ENCODE measurements at places on chromosomes 6 and 20.

DNA sequence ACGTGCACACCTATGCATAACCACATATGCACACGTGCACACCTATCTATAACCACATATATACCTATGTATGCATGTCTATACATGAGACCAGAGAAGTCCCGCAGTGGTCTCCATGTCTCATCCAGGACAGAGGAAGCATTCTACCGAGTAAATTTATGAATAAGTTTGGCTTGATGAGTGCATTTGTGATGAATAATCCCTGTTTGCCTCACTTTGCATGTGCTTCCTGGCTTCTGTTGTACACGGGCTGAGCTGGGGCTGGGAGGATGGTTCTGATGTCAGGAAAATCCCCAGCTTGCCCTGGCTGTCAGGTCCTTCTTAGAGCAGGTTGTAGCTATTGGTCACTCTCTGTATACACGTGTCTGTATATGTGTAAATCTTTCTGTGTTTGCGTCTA lies 157.6 kb upstream of the RPS6KA2 start:
- DNase-seq: no peak

- no peak for DNase-seq
Measured at GRCh38 chr6:160057080-160057479, 64.5 kb upstream of the SLC22A1 start.

DNA sequence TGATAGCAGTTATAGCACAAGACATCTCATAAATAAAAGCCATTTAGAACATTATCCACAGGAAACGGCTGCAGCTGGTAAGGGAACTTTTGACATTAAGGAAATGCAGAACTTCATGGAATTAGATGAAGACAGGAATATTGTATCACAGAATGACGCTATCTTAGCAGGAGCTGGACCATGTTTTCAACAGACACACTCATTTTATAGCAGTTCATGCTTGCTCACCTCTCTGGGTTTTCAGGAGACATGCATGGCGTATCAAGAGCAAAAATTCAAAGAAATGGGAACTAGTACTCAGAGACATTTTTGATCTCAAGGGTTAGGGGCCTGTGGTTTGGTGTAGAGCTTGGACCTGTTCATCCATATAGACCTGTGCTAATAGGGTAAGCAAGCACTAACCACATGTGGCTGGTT lies 125.0 kb downstream of the FYN start:
- no peak for DNase-seq

DNA sequence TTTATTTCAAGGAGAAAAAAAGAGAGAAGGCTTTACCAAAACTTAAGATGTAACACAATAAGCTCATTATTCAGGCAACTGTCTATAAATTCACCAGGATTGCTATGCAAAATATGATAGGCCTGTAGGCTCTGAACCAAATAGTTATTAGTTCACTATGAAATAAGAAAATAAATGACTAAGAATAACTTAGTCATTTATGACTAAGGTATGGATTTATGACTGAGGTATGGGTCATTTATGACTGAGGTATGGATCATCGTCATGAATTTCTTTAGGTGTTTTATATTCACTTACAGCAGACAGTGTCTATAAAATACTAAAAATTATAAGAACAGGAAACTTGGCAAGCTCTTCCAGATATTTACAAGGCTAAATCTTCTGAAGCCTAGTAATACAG lies 52.1 kb upstream of the SNX9 start:
- no peak for DNase-seq

- peak; percentile 34 for DNase-seq
Measured at GRCh38 chr6:17600527-17601385, 654 bp downstream of the FAM8A1 start.

- DNase-seq: no peak
Measured at GRCh38 chr6:87846434-87846833, 144.4 kb upstream of the AKIRIN2 start.

- DNase-seq: peak; percentile 67
Measured at GRCh38 chr20:17856024-17856564, 112.5 kb downstream of the SNX5 start.

- no peak for DNase-seq
Measured at GRCh38 chr20:62277253-62277652, 25.5 kb upstream of the ADRM1 start.

GRCh38 chr6:89323511-89323971 lies 8.4 kb upstream of the GABRR2 start:
- no peak for DNase-seq

GRCh38 chr6:106084106-106084988 lies 1.8 kb upstream of the PRDM1 start:
- DNase-seq: no peak

DNA sequence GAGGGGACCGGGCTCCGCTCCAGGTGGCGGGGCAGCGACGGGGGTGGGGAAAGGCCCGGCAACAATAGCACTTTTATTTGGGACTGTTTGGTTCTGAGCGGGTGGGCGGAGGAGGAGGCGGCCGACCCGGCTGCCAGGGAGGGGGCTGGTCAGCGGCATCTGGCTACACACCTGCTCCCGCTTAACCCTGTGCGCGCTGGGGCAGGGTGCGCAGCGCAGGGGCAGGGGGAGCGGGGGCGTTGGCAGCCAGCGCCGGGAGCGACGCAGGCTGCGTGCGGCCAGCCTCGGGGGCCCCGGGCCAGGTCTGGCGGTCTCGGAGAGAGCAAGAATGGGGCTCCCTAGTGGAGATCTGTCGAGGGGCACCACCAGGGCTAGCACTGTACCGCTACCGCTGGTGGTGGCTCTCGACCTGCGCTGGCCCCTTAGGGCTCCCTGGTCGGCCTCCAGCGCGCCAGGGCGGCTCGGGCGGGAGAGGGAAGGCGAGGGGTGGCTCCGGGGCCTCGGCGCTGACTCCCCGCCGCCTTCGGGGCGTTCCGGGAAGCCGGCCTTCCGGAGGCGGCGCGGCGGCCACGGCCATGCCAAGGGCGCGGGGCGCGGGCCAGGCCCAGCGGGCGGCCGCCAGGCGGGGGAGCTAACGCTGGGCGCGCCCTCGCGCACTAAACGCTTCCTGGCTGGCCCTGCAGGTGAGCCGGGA lies 92.4 kb downstream of the NCR2 start:
- DNase-seq: peak; percentile 24

DNA sequence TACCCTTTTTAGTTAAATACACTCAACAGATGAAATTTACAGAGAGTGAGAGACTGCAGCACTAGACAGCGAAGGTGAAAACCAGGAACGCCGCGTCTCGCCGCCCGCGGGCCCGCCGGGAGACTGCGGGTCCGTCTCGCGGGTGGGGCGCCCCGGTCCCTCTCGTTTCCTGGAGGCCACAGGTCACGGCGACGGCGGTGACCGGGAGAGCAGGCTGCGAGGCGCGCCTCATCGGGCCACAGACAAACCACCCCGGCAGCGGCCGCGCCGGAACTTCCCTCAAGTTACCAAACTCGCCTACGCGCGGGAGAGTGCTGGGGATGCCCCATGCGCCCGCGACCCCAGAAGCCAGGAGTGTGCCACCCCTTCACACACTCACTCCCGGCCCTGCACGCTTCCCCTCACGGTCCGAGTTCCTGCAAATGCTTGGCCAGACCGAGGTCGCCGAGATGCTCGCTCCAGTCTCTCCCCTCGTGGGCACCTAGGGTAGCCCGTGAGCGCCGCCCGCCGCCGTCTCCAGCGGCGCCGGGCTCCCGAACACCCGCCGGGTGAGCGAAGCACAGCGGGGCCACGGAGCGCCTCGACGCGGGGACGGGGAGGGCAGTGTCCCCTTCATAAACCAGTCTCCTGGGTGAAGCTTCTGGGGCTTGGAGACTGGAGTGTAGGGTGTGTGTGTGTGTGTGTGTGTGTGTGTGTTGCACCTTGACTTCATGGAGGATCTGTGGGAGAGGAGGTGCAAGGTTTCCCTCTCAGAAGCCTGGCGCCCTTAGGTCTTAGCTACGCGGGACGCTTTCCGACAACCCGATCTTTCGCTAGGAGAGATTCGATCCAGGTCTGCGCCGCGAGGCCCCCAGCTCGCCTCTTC lies 1.4 kb downstream of the BACH2 start:
- DNase-seq: peak; percentile 65

GRCh38 chr6:46749731-46750130 lies 3.0 kb downstream of the ANKRD66 start:
- no peak for DNase-seq

GRCh38 chr6:42135161-42135560 lies 7.3 kb downstream of the C6orf132 start:
- no peak for DNase-seq

DNA sequence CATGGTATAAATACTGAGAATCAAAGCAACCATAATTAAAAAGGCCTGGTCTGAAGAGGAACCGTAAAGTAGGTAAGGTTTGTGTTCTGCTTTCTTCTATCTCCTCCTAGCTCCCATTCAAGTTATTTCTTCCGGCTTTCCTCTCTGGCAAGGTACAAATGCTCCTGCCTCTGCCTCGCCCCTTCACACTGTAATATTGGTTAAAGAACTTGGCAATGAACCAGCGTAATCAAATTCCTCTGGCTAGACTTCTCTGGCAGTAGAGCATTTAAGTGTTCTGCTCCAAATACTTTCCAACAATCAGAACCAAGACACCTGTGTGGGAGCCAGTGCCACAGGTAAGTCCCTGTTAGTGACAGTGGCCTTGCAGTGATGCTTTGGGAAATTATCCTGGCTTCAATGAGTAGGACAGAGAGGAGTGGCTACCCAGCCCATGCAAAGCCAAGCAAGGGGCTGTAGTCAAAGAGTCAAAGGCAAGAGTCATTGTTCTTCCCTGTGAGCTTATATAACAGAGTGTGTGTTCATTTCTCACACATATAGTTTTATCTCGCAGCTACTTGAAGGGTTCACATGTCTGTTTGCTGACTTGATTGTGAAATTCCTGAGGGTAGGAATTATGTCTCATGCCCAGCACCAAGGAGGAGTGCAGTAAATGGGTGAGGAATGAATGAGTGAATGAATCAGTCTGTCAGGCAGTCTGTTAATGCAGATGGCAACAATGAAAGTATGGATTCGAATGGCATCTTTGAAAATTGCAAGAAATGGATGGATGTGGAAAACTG lies 329.3 kb downstream of the NRN1 start:
- no peak for DNase-seq

DNA sequence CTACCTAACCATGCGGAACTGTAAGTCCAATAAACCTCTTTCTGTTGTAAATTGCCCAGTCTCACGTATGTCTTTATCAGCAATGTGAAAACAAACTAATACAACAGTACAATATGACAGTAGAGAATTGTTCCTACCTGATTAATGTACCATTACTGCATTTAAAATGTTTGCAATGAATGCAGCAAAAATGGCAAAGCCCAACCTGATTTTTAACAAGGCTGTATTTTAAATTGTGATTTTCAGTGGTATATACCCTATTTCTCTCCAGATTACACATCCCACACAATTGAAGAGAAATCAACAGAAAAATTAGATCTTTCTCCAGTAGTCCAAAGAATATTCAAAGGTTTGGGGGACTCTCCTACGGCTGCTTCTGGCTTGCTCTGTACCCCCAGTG lies 3.3 kb upstream of the PCSK2 start:
- DNase-seq: no peak

DNA sequence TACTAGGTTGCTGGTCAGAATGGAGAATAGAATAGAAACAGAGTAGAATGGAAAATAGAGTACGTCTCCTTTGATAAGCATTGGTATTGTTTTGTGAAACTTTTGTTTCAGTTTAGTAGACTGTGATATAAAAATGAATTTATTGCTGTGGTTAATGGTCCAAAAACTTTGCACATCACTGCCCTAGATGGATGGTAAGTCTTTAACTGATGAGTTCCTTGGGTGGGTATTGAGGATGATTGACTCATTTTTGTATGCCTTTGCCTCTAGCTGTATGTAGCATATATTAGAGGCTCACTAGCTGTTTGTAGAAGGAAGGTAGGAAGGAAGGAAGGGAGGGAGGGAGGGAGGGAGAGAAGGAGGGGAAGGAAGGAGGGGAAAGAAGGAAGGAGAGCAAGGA lies 48.3 kb downstream of the ZDHHC14 start:
- no peak for DNase-seq

DNA sequence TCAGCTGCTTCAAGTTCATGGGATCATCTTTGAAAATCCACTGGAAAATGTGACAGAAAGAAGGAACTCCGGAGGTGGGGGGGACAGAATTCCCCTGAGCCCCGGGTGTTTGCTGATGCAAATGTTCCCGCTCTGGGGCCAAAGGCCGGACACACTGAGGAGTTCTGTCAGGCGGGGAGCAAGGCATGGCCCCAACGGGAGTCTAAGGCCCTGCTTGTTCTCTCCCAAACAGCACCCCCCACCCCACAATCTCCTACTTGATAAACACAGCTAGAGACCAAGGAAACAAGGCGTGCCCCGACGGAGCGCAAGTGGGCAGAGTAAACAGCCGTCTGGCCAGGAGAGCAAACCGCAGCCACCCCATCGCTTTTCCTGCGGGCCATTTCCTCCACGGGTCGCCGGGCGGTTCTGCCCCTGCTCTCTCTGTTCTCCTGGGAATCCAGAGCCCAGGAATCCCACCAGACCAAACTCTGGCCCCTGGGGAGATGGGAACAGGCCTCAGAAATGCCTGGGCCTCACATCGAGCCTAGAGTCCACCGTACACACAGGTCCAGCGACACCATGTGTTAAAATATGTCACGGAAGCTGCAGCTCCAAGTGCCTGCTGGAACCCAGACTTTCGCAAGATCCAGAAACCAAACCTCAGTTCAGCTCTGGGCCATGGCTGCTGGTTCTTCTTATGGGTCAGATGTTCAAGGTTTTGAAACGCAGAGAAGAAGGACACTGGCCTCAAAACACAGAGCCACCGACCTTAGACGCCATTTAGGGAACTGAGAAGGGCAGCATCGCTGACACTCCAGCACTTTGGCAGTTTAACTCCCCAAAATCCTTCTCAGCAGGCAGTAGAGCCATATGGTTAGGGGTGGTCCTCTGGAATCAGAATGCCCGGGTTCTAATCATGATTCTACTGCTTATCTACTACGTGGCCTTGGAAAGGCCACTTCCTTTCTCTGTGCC lies 104.2 kb downstream of the PREX1 start:
- DNase-seq: no peak

- DNase-seq: no peak
Measured at GRCh38 chr6:18931086-18931485, 543.9 kb downstream of the RNF144B start.

DNA sequence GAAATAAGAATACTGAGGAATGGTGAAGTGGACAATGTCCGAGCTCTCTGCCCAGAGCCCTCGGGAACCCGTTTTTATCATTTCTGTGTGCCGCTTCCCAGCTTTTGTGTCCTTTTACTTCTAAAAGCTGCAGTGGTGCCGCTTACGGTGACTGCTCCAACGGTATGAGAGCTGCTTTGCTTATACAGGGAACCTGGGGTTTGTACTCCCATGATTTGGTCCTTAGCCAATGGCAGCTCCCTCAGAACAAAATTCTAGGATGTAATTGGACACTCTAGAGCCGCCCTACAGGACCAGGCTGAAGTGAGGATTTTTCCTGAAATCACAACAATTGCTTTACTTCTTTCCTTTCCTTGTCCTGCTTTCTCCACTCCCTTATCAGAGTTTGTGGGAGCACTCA lies 24.2 kb upstream of the PCSK2 start:
- no peak for DNase-seq

GRCh38 chr6:2028457-2029038 lies 216.9 kb downstream of the GMDS start:
- DNase-seq: no peak

- DNase-seq: no peak
Measured at GRCh38 chr20:44615876-44616603, 33.7 kb downstream of the PKIG start.

DNA sequence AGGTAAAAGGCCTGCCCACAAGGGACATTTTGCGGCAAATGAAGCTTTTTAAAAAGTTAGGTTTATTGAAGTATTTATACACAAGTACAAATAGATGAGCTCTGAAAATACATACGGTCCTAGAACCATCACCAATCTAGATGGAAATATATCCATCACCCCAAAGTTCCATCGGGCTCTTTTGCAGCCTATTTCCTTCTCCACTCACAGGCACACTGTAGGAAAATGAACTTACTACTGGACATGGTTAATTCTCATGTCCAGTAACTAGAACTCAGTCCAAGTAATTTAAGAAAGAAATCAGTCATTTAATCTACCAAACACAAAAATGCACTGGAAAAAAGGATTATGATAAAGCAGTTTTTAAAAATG lies 6.2 kb downstream of the PCNA start:
- no peak for DNase-seq
